ENCODE measurements at places on chromosomes 7 and 10.

DNA sequence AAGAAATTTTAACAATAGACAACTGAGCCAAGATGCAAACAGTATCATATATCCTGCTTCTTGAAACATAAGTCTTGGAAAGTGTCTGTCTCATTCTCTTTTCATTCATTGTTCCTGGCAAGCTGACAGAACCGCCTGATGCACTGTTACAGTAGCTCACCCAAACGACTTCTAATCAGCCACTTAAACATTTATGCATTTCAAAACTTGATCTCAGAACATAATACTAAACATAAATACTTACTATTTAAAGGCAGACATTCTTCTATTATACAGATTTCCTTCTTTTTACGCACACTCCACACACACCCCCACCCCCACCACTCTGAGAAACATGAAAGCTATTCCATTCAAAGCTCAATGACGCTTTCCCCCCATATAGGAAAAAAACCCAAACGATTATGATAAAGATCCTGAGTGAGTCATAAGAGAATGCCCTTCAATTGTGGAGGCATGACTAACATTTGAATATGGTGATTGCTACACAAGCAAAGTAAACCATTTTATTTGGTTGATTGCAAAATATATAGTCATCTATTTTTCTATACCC is 30.5 kb downstream of the SHTN1 start:
- DNase-seq, result no peak

DNA sequence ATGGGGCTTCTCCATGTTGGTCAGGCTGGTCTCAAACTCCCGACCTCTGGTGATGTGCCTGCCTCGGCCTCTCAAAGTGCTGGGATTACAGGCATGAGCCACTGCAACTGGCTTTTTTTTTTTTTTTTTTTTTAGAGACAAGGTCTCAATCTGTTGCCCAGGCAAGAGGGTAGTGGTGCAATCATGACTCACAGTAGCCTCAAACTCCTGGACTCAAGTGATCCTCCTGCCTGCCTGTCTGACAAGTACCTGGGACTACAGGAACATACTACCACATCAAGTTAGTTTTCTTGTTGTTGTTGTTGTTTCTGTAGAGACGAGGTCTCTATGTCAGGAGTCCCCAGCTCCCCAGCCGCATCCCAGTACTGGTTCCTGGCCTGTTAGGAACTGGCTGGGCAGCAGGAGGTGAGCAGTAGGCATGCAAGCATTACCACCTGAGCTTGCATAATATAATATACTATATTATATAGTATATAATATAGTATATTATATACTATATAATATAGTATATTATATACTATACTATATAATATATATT is 55.7 kb downstream of the TPK1 start:
- DNase-seq, result no peak

DNA sequence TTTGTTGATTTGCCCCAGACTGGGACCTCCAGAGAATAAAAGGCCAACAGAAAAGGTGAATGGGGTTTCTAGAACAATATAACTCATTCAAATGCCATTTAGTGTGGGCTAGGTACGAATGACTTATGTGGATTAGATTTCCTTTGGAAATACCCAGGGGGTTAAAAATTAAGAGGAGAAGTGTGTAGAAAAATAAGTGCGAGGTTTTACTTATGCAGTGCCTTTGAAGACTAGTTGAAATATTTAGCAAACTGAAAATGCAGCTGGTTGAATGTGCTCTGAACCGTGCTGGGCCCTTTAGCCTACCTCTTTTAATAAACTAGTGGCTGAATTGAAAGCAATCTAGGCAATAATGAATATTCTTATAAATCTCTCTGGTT is 180.6 kb downstream of the LRMDA start:
- DNase-seq, result no peak

DNA sequence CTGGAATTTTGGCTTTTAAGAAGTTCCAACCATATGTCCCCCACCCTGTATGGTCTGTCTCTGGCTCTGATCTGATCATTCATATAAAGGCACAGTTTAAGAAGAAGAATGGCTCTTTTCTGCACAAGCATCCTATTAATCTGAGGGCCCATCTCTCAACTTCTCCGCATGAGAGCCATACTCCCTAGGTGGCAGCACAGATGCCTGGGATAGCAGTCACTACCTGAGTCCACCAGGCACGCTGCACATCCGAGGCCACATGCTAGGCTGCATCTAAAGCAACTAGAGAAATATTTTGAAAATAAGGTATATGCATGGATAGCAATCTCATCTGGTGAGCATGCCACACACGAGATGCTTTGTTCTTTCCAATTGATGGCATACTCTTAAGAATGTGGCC is 565.5 kb downstream of the PARD3 start:
- no peak for DNase-seq

GRCh38 chr7:151632750-151633515 is 113.2 kb upstream of the RHEB start:
- DNase-seq, result no peak

DNA sequence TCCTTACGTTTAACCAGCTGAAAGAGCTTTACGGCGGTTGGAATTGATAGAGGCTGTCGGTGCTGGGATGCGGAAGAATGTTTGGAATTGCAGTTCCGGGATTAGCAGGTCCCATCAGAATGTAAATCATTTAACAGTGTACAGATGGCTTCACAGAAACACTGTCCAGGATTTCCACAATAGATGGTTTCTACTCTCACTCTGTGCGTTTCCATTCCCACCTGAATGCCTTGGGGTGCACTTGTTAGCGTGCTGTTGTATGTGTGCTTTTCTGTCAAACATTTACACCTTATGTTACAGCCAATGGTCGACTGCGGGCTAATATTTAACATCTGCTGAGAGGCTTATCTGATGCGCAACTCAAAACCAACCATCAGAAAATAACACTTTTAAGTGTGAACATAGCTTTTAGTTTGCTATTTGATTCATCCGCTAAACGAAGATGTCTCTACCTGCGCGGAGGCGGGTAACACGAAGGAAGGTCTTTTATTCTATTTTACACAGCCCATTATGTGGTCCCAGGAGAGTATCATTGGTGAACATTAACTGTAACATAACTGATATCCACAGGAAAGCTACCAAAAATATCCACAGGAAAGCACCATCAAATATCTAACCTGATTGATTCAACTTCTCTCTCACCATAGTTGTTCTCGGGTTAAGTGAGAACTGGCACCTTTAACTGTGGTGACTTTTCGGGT is 179.0 kb downstream of the PRPF18 start:
- no peak for DNase-seq

GRCh38 chr10:4191894-4192293 is 406.9 kb upstream of the KLF6 start:
- no peak for DNase-seq

DNA sequence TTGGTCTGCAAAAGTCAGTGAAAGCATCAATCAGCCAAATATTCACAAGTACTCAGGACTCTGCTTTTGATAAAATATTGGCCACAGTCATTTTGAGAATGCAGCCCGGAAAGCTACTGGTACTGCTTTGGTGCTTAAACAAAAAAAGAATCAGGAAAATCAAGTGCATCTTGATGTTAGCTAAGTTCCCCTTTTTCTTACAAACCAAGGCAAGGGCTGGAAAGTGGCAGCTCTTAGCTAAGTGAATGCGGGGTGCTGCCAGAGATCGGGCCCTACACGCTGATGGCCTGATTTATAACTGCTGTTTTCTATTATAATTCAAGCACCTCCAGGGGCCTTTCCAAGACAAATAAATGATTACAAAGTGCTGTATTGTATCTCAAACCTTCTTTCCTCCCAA is 136.8 kb upstream of the MGMT start:
- DNase-seq, result no peak

- no peak for DNase-seq
These were observed 305.8 kb downstream of the MDFIC start for GRCh38 chr7:115227473-115228235.

DNA sequence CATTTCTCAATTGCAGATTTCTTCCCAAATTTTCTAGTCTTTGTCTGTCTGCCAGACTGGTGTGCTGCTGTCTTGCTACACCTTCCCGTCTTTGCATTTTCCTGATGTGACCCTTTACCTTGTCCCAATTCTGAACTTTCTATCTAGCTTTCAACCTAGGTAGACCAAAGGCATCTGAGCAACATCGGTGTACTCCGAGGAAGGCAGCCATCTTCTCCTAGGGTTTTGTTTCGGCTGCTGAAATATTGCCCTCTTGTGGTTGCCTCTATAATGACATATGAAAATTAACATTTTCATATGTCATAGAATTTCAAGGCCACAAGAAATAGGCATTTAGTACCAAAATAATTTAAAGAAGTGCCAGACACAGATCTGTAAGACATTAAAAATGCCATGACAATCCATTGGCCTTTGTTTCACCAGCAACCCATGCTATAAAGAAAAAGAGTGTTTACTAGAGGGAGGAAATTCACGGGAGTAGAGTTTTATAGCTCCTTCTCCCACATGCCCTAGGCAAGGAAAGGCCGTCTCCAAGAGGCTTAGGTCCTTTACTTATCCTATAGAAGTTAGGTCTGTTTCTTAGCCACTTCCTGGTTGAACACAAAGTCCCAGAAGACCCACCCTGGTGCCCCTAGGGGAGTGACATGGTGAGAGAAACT is 23.4 kb downstream of the OR9A2 start:
- no peak for DNase-seq

DNA sequence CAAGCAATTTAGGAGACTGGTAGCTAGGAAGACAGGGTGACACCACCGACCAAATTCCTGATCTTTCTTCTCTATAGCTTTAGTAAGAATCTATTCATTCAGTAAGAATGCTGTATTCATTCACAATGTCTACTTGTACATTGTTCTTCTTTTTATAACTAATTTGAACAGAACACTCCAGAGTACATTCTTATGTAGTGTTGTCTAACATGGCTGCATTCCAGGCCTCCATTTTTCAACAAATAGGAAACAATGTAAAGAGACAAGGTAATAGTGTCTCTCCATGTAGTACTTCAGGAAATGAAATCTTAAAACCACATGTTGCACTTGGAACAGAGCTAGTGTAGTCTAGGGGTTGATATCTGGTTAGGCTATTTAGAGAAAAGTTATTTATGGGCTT is 1.8 kb downstream of the VCL start:
- DNase-seq, result no peak

DNA sequence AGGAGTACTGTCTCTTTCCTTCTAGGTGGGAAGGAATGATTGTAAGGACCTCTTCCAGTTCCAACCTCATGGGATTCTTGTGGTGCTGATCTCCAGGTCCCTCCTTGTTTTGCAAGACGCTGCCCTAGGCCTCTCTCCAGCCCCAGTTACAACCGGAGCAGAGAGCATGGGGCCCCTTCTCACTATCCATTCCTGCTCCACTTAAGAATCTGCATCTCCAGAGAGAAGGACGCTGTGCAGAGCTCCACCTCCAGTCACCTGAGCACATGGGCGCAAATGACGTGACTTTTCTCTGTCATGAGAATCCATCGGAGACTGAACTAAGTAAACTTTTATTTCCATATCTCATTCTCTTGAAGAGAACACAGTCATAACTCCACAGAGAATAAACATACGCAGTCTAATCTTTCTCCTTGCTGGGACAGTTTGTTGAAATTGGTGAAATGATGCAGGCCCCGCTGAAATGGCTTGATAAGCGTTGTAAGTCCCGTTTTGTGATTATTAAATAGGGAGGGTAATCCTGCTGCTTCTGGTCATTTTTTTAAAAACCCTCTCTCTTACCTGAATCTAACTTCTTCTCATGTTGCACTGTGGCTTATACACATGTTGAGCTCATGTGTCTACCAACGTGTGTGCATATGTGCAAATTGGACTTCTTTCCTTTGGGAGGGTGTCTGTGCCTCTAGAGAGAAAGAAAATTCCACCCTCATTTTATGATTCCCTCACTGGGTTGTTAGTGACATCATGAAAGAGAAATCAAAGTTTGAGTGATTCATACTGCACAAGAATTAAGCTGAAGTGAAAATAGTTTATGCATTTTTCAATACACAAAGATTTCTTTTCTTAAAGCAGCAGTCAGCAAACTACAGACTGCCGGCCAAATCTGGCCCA is 133.2 kb upstream of the TBX20 start:
- no peak for DNase-seq

- DNase-seq, result no peak
These were observed 786 bp downstream of the CUEDC2 start for GRCh38 chr10:102431452-102432124.

GRCh38 chr10:62000726-62001125 is 99.2 kb downstream of the ARID5B start:
- DNase-seq, result no peak

GRCh38 chr10:97744405-97745035 is 7.6 kb downstream of the ZFYVE27 start:
- no peak for DNase-seq

- DNase-seq, result no peak
These were observed 124.1 kb downstream of the ZNF365 start for GRCh38 chr10:62498271-62498670.

- DNase-seq, result no peak
These were observed 26.7 kb upstream of the OTUD1 start for GRCh38 chr10:23412223-23412622.

DNA sequence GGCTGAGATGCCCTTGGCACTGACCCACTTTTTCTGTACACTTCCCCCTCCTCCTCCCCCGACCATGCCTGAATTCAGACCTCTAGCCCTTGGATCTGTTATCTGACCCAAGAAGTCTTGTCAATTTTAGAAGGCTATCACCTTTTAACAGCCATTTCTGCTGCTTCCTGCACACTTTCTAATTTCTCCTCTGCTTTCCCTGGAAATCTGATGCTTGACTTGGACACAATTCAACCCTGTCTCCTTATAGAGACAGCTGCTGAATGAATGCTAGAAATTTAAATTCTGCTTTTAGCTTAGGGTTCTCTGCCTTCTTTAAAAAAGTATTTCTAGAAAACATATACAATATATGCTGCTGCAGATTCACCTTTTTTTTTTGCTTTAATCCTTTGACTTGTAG is 417.9 kb upstream of the KLF6 start:
- no peak for DNase-seq

- DNase-seq, result peak; percentile 61
These were observed 58.5 kb downstream of the ABCB4 start for GRCh38 chr7:87416682-87417587.

DNA sequence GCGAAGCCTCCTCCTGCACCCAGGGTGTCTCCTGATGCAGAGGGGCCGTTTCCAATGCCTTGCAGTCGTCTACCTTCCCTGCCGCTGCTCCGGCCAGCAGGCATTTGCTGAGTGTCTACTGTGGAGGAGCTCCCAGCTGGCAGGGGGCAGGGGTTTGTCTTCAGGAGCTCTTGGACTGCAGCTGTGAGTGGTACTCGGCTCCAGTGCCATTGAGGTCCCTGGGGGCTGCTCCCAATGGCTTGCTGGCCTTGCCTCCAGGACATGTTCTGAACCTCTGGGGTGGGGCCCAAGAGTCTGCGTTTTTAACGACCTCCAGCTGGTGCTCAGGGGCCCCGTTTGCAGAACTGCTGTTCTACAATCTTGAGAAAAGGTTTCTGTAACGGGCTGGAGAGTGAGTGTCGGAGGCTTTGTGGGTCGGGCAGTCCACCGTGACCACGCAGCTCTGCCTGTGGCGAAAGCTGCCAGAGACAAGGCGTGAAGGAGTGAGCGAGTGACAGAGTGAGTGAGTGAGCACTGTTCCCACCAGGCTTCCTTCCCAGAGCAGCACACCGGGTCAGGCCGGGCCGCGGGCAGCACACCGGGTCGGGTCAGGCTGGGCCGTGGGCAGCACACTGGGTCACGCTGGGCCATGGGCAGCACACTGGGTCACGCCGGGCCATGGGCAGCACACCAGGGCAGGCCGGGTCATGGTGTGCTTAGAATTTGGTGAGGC is 520.2 kb downstream of the PTPRN2 start:
- no peak for DNase-seq
